Activated T-helper 9 cell treated with anti-CD3 and anti-CD28 coated beads, Interleukin-2, amount 50 U/mL, for 16 hours (primary cell): ENCODE measurements at places on chromosomes 3 and 15.
A peak's percentile ranks its signal among the peaks of the same experiment; 100 is the strongest.

- DNase-seq, result no peak
These were observed 15.3 kb downstream of the LRRC57 start for GRCh38 chr15:42533246-42533645.

- DNase-seq, result no peak
These were observed 265.2 kb upstream of the ZNF385D start for GRCh38 chr3:22016197-22016596.

GRCh38 chr3:14389166-14389606 lies 13.2 kb upstream of the SLC6A6 start:
- no peak for DNase-seq

DNA sequence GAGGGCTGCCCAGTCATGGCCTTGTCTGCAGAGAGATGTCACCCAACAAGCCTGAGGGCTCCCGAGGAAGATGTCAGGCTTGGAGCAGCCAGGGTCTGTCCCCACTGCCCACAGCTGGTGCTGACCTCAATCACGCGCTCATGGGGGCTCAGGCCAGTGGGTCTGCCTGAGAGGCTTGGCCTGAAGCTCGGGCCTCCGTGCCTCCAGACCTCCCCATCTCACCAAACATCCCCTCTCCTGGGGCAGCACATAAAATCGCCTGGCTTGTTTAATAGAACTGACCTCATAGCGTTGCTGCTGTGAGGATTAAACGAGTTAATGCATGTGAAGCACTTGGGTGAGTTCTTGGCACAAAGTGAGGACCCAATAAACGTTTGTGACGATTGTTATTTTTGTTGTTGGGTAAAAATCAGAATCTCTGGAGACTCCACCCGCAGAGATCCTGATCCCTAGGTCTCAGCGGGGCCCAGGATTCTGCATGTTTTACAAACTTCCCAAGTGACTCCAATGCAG lies 3.5 kb downstream of the LRRC15 start:
- no peak for DNase-seq

- DNase-seq, result no peak
These were observed 38.0 kb upstream of the SECISBP2L start for GRCh38 chr15:49084285-49084570.

DNA sequence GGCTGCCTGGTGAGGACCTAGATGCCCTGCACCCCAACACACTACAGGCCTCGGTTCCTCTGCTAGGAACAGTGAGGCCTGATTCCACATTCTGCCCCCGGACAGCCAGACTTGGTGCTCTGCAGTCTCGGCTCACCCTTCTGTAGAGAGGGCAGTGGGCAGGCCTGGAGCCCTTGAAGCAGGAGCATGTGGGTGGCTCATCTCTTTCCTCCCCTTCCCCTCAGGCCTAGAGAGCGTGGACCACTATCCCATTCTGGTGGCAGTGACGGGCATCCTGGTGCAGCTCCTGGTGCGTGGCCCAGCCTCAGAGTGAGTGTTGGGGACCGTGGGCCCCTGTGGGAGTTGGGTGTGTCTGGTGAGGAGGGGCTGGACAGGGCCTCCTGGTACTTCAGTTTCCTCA lies 3.3 kb downstream of the AMIGO3 start:
- no peak for DNase-seq

DNA sequence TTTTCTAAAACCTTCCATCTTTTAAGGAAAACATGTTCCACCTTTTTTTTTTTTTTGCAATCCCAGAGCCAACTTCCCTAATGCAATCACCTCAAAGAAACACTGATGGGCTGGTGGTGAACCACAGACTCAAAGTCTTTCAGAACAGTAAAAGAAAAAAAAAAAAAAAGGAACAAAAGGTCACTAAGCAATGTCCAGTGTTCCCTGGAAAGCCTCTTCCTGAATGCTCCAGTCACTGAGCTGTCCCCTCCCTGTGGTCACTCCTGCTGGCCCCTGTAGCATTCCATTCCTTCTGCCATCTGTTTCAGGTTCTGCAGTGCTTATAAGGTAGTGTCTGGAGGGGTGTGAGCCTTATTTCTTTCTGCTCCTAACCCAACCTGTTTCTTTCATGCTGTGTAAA lies 53.3 kb downstream of the AAGAB start:
- no peak for DNase-seq

GRCh38 chr3:189637750-189638149 lies 6.6 kb downstream of the TP63 start:
- DNase-seq, result no peak

GRCh38 chr15:68888419-68888818 lies 41.9 kb upstream of the SPESP1 start:
- no peak for DNase-seq

- DNase-seq, result no peak
These were observed 10.9 kb upstream of the CDC25A start for GRCh38 chr3:48199117-48199516.

DNA sequence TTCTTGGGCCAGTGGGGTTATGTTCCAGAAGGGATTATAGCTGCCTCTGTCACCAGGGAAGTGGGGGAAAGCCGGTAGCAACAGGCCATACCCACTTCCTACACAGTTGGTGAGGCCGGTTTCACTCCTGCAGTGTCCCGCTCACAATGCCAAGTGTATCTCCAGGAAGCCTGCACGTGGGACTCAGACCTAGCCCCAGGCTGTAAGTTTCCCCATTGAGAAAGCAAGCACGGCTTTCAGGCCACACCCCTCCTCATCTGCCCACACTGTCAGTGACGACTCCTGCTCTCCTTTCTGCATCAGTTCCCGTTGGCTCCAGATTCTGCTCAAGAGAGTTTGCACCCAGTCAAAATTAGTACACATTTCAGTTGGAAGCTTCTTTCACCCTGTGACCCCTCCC lies 51.6 kb upstream of the CPOX start:
- DNase-seq, result no peak

DNA sequence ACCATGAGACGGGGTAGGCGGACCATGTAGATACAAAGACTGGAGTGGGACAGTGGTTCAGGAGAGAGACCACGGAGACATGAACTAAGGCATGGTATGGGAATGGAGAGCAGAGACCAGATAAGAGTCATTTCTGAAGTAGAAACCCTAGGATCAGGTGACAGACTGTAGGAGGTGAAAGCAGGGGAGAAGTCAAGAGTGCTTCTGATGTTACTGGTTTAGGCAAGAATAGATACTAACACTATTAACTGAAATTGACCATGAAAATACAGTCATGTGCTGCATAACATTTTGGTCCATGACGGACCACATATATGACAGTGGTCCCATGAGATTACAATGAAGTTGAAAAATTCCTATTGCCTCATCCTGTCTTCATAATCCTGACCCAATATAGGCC lies 41.7 kb downstream of the RASGRP1 start:
- DNase-seq, result no peak

GRCh38 chr3:72665701-72666446 lies 182.4 kb downstream of the SHQ1 start:
- DNase-seq, result no peak

DNA sequence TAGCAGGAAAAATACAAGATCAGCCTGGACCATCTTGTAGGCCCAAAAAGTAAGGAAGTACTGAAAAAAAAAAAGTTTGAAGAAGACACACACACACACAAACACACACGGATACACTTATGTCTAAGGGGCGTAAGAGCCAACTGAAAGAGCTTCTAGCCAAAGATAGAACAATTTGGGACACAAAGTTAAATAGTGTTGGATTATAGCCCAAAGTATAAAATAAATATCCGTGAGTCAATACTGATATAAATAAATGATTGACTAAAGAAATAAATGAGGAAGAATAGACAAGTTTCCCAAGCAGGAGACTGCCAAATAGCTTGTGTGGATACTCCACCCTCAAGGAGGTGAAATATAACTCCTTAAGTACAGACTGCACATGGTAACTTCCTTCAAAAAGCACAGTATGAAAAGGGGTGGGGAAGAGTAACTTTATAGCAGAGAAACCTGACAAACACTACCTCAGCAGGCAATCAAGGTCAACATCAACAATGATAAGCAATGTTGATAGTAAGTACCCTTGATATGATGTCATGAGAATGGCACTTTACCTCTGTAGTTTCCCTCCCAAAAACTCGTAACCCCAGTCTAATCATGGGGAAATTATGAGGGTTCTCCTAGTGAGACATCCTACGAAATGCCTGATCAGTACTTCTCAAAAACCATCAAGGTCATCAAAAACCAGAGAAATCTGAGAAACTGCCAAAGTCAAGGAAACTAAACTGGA lies 187.3 kb upstream of the ATP11B start:
- DNase-seq, result no peak

- DNase-seq, result no peak
These were observed 8.6 kb upstream of the STX19 start for GRCh38 chr3:94036909-94037507.

GRCh38 chr3:66598168-66598567 lies 97.3 kb upstream of the LRIG1 start:
- DNase-seq, result no peak

- no peak for DNase-seq
These were observed 376.5 kb downstream of the MFSD1 start for GRCh38 chr3:159178209-159178897.

DNA sequence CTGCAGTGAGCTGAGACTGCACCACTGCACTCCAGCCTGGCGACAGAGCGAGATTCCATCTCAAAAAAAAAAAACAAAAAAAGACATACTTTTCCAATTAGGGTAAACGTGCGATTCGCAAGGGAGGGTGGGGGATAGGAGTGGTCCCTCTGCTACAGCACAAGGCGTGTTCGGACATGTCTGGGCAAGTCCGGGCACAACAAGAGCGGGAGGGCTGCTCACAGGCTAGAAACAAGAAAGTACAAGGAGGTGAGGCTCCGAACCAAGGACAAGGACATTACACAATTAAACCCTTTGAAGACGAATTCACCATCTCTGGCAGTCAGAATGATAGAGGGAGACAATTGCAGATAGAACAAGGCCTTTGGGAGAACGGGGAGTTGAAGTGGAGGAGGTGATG lies 32.2 kb upstream of the BCL2A1 start:
- DNase-seq, result no peak

DNA sequence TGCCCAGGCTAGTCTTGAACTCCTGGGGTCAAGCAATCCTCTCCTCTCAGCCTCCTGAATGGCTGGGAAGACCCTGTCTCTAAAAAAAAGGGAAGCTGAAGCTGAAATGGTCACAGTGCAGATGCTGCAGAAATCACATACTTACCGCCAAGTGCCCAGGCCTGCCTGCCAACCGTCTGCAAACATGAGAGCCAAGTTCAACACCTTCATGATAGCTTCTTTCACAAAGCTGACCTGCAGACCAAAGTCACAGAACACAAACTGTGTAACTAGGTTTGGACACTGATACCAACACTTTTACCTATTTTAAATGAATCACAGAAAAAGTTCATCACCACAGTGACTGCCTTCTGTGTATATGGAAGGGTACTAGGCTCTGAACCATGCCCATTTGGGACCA lies 22.8 kb upstream of the CYFIP1 start:
- DNase-seq, result no peak

- no peak for DNase-seq
These were observed 533.9 kb downstream of the TBL1XR1 start for GRCh38 chr3:176663387-176663786.

DNA sequence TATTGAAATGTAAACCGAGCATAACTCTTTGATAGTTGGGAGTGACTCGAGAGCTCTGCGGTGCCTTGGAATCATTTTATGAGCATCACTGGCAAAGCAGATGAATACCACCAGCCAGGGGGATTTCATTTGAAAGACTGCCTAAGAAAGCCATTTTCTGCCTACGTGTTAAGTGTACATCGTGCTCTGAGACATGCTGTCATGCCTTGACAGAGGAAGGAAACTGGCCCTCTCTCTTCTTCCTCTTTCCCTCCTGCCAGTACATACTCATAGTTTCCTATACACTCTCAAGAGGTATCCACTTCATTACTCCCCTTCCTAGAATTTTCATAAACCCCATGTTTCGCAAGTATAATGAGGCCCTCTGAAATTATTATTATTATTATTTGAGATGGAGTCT lies 8.8 kb downstream of the BCL2A1 start:
- DNase-seq, result no peak

DNA sequence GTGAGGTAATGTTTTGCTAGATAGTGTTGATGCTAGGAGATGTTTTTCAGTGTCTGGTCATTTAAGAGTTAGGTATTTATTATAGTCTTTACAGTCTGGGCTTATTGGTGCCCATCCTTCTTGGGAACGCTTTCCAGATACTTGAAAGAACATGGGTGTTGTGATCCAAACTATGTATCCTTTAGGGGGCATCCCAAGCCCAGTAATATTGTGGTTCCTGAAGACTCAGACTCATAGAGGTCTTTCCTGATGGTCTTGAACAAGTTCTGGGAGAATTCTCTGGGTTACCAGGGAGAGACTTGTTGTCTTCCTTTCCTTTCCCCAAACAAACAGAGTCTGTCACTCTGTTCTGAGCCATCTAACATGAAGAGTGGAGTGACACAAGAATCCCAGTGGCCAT lies 99.7 kb upstream of the LRRC3B start:
- no peak for DNase-seq

DNA sequence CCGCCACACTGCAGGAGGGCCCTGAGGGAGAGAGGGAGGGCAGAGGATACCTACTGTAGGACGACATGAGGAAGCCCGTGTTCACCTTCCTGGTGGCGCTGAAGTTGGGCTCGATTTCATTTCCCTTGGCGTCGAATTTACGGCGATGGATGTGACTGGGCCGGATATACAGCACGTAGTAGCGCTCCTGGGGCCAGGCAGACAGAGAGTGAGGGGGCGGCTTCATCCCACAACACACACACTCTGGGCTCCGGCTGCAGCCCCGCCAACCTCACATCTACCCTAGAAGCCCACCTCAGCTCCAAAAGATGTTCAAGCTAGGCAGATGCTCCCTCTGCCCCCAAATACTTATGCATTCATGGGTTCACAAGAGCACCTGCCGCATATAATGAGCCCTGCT lies 4.5 kb downstream of the ARPIN start:
- no peak for DNase-seq

- DNase-seq, result no peak
These were observed 113.6 kb upstream of the TPM1 start for GRCh38 chr15:62929000-62929357.

- no peak for DNase-seq
These were observed 66.4 kb downstream of the B3GALNT1 start for GRCh38 chr3:161038725-161039124.

GRCh38 chr3:119831022-119831421 lies 49.1 kb downstream of the NR1I2 start:
- DNase-seq, result no peak

DNA sequence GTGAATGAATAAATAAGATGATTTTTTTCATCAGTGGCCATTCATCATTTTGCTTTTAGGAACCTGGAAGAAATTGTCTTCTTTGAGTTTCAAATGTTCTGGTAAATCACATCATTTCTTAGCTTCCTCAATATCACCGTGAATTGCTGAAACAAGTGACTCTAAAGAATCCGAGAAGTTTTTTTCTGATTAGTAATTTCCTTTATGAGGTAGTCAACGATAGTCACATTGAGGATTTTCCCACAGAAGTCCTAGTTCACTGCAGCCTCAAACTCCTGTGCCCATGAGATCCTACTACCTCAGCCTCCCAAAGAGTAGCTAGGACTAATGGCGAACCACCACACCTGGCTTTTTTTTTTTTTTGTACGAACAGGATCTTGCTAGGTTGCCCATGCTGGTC lies 3.6 kb upstream of the TMPRSS7 start:
- no peak for DNase-seq

GRCh38 chr3:17759901-17760300 lies 17.5 kb upstream of the TBC1D5 start:
- DNase-seq, result no peak

- DNase-seq, result peak; percentile 57
These were observed at the start of gene C2CD4A for GRCh38 chr15:62066663-62067447. TSS of gene C2CD4A (plus strand) at chr15:62066977. CDS start at chr15:62067614, 637 bp downstream.
